Mammary epithelial cell (primary cell): ENCODE measurements at places on chromosomes 4 and X. TPM values are rescaled to one million over a fixed set of nuclear protein-coding genes. Genes with fewer than 3 reads are reported as not detected.

The DMRTC1B gene
- total RNA-seq, result not detected in 2 replicates

The TET2 gene
- 15.5 and 16.4 TPM in 2 replicates for total RNA-seq

The SRPK3 gene
- 0.33 TPM for total RNA-seq

DNA sequence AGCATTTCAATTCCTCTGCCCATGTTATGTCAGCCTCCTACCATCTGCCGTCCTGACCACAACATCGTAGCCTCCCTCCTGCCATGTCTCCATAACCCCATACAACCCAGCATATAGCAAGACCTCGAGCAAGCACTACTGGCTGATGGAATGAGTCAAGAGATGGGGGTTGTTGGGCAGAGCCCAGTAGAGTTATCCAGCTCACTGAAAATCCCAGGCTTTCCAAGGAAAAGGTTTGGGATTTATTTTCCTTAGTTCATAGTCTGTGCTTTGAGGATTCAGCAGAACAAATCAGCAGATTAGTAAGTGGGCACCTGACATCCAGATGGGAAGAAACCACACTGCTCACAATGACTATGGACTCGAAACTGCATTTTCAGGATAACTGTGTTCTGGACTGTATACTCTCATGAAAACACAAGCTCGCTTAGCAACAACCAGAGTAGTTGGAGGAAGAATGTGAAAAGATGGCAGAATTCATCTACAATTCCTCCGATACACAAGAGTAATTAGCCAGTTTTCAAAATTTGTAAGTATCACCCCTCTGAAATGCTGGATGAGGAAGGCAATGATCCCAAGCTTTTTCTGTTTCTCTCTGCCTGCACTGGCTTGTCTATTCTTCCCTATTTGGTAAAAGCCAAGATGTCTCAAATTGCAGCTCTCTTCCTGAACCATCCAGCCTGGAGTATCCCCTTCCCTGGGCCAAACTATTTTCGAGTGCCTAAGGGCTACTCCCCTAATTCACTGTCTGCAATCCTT lies 186.2 kb upstream of the TBL1X start:
- DNase-seq, result no peak

GRCh38 chr4:38241541-38241940 lies 281.3 kb downstream of the PTTG2 start:
- peak; percentile 19 for DNase-seq

DNA sequence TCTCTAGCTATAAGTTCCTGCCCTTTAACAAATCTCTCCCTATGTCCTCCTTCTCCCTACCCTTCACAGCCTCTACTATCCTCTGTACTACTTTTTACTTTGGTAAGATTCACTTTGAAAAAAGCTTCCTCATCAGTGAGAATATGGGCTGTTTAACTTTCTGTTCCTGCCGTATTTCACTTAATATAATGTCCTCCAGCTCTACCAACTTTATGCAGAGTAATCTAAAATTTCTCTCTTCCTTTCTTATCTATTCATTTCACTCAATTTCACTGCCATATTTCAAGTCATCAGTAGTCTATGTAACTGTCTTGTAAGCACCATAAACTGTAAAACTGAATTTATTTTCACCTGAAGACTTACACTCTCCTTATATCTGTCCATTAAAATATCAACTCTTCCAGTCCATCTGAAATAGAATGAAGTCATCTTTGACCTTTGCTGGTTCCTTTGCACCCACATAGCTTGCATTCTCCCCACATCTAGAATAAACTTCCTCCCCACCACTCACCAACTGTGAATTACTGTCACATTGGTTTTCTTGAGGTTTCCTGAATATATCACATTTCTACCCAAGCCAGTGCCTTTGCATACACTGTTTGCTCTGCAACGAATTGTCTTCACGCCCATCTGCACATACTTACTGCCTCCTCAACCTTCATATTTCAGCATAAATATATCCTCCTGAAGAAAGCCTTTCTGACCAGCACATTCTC lies 54.6 kb downstream of the ARAP2 start:
- no peak for DNase-seq

DNA sequence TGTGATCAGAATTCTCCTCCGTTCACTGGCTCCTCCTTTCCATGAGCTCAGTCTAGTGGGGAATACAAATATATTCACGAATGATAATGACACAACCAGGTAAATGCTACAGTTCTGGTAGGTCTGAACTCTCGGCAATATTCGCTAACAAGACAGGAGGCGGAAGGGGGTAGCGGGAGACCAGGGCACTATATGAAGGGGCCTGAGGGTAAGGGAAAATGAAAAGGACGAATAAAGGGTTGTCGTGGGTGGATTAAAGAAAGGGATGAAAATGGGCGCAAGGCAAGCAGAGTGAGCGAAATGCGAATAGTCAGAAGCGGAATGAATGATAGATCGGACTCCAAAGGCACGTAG lies 743 bp downstream of the NKAP start:
- DNase-seq, result no peak

- DNase-seq, result no peak
Measured at GRCh38 chrX:42996861-42997260, 218.9 kb upstream of the PPP1R2C start.

- DNase-seq, result peak; percentile 71
Measured at GRCh38 chr4:78644744-78645330, 93.3 kb downstream of the ANXA3 start.

DNA sequence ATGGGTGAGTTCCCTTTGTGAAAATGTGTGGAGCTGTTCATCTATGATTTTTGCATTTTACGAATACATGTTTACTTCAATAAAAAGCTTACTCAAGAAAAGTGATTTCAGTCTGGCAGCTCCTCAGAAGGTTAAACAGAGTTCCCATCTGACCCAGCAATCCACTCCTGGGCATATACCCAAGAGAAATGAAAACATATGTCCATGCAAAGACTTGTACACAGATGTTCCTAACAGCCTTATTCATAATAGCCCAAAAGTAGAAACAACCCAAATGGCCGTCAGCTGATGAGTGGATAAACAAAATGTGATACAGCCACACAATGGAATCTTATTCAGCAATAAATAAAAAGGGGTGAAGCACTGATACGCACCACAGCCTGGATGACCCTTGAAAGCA lies 20.8 kb downstream of the CLCN4 start:
- no peak for DNase-seq

The MAOB gene
- 0.12 TPM in 1 of 2 replicates, not detected in the other for total RNA-seq

DNA sequence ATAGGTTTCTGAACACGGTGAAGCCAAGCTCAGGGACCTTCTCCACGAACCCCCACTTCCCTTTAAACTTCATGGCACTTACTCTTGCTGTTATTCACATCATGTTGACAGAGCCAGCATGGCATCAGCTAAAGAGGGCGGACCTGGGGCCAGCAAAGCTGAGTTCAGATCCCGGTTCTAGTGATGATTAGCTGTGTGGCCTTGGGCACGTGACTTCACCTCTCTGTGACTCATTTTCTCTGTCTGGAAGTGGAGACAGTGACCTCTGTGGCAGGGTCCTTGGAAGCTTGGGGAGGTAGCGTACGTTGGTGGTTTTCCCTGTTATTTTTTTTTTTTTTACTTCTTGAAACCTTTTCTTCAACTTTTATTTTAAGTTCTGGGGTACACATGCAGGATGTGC lies 13.4 kb downstream of the EVC start:
- no peak for DNase-seq

- DNase-seq, result peak; percentile 72
Measured at GRCh38 chrX:39196192-39197102, 395.2 kb downstream of the MID1IP1 start.

- DNase-seq, result no peak
Measured at GRCh38 chr4:53067125-53067802, 205.1 kb downstream of the RASL11B start.

The NHSL2 gene
- 0.17 TPM for total RNA-seq

DNA sequence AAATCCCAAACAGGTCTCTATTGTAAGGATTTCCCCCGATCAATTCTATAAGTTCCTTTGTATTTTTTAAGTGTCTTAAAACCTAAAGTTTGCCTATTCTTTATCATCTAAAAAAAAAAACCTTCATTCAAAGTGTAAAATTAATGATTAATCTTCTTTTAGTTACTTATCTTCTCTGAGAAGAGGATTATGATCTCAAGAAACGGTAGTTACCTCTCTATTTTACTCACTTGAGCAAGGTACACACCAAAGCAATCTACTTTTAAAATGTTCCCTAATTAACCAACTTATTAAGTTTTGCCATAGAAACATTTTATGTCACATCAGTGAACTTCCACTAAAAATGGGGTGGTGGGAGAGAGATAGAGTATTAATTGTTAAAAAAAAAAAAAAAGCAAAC lies 15.2 kb upstream of the GALNT7 start:
- no peak for DNase-seq

DNA sequence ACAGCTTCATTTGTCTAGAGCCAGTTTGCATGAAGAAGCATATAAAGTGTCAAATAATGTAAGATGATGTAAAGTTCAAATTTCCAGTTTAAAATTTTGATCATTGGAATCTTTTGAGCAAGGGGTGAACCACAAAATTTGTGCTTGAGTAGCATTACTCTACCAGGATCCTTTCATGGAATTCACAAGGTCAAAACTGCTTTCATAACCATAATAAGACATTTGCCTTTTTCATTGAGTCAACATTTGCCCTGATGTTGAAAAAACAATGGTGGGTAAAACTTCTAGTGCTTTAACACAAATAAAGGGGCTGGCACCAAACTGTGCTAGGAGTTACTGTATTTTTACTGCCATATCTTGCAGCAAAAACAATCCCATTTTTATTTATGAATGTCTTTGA lies 142.2 kb downstream of the GLRA3 start:
- no peak for DNase-seq

DNA sequence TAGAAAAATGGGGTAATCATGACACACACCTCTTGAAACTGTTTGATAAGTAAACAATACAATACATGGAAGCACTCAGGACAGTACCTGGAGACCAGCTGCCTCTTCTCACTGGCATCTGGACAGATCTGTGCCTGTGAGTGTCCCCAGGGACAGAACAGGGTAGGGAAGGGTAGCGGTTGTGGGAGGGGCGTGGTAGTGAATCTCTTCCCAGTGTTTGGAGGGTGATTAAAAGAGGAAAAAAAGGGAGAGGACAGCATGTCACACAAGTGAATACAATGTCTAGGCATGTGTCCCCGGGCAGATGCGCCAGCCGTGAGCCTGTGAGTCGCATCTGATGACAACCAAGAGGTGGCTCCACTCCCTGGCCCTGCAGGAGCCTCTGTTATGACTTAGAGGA lies 138.8 kb upstream of the MSX1 start:
- DNase-seq, result no peak

GRCh38 chrX:118152721-118153120 lies 36.1 kb upstream of the KLHL13 start:
- DNase-seq, result no peak

DNA sequence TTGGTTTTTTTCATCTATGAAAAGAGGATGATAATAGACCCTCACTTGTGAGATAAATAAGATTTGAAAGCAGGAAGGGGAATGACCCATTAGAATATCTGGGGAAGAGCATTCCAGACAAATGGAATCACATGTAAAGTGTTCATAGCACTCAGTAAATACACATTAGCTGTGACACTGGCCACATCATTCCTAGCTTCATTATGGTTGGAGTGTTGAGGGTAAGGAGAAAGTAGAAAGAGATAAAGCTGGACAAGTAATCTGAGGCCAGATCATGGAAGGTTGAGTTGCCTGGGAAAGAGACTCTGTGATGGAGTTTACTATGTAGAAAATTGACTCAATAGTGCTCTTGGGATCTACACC lies 6.9 kb upstream of the PGRMC1 start:
- no peak for DNase-seq

- peak; percentile 8 for DNase-seq
Measured at GRCh38 chrX:112211459-112211858, 128.9 kb upstream of the TRPC5 start.

The PGAM4 gene
- not detected in 2 replicates for total RNA-seq

- DNase-seq, result peak; percentile 33
Measured at GRCh38 chrX:74372272-74372671, 49.0 kb upstream of the SLC16A2 start.

The SPANXA2 gene
- not detected for total RNA-seq

The BEX5 gene
- 0.38 TPM in 1 of 2 replicates, not detected in the other for total RNA-seq

DNA sequence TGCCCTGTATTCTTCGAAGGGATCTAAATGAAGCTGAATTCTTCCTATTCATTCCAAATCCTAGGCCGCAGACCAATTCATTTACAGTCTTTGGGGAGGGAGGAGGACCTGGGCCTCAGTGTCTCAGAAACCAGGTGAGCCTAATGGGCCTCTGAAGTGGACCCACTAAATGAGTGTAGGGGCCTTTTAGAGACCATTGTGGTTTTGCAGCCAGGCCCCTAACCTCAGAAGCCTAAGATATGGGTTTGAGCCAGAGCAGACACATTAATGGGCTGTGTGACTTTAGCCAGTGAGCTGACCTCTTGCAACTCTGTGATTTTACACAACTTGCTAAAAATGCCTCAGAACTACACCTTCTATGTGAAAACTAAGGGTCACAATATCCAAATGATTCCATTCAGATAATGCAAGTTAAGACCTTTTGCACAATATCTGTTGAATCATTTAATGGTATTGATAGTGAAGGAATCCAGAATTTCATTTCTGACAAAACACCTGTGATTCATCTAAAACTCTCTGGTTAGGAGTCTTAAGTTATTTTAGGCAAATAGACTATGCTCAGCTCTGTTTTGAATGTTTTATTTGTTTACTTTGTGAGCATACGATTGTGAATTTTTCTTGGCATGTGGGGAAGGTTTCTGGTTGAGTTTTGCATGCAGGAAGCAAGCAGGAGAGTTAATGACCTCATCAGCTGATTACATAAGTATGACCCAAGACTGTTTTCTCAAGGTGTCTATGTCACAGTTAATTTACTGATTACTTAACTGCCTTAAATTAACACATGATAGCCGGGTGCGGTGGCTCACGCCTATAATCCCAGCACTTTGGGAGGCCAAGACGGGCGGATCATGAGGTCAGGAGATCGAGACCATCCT lies 75.0 kb downstream of the EVC start:
- peak; percentile 62 for DNase-seq

GRCh38 chrX:132876523-132877338 lies 81.7 kb downstream of the HS6ST2 start:
- DNase-seq, result no peak

GRCh38 chr4:80614319-80614718 lies 278.8 kb downstream of the CFAP299 start:
- DNase-seq, result no peak

DNA sequence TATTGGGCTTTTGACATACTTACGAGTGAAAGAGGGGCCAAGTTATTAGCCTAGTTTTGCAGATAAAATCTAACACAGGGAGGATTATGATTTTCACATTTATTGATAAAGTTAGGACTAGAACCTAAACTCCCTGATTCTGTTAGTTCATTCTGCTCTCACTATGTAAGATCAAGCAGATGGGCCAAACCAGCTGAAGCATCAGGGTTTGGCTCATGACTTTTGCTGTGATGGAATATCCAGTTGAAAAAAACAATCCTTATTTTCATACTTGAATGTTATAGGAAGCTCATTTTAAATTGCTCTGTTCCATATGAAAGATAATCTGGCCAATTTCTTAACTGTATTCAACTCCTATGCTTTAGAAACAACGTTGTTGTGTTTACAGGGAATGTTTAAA lies 21.2 kb downstream of the SPRY1 start:
- DNase-seq, result no peak
